ENCODE measurements at places on chromosomes 11 and 22.

- no peak overlapping the region for H3K4me3 ChIP-seq
- no peaks in the 10 kb centered on the region for H3K4me1 ChIP-seq
- H3K27me3 ChIP-seq: peaks cover 8% of the 10 kb centered on the region
- H3K36me3 ChIP-seq: no peaks in the 10 kb centered on the region
- H3K27ac ChIP-seq: no peak overlapping the region
Measured at GRCh38 chr11:11980841-11981308, 27.6 kb downstream of the DKK3 start.

- peak within 1 kb of the TSS; percentile 55 for H3K4me3 ChIP-seq
- H3K4me1 ChIP-seq: peaks cover 7% of the 10 kb centered on the region
- DNase-seq: no peak
- peaks cover 5% of the 10 kb centered on the region for H3K36me3 ChIP-seq
Measured at GRCh38 chr11:22666325-22666687, at the start of gene GAS2. GAS2 (plus strand) TSS chr11:22666611; CDS start chr11:22674870, 8,259 bp downstream.

- DNase-seq: no peak
- H3K27me3 ChIP-seq: no peaks in the 10 kb centered on the region
- no peaks in the 10 kb centered on the region for H3K36me3 ChIP-seq
- H3K27ac ChIP-seq: no peak overlapping the region
- peaks cover 2% of the 10 kb centered on the region for H3K4me1 ChIP-seq
Measured at GRCh38 chr11:14422052-14422813, 63.2 kb upstream of the RRAS2 start.

- H3K27ac ChIP-seq: no peak overlapping the region
- no peak for DNase-seq
- no peaks in the 10 kb centered on the region for H3K36me3 ChIP-seq
- H3K4me1 ChIP-seq: no peaks in the 10 kb centered on the region
Measured at GRCh38 chr11:25910086-25910485, 421.8 kb upstream of the ANO3 start.

DNA sequence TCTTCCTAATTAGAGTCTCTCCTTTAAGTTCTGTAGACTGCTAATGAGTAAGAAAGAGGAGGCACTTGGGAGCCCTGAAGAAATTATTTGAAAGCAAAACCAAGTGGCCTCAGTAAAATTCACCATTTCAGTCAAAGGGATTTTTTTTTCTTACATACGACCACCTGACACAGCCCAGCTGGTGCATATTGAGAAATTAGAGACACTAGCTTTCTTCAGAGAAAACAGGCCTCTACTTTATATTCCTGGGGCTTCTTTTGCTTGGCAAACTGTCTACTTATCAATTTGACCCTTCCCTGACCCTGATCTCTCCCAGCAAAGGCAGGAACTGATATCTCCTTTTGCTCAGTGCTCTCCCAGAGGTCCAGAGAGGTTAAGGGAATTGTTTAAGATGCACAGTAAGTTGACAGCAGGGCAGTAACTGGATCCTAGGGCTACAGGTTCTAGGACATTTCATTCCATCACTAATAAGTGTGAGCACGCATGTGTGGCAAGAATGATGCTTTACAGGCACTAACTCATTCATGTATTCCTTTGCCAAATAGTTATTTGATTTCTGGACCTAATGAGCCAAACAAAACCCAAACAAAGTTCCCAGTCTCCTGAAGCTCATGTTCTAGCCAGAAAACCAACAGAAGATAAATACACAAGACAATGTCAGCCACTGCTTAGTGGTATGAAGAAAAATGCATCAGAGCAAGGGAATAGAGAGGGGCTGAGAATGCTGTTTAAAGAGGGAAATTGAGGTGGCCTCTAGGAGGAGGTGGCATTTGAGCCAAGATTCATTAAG is 467.6 kb downstream of the SOX6 start:
- peaks cover 1% of the 10 kb centered on the region for H3K27me3 ChIP-seq
- no peak overlapping the region for H3K27ac ChIP-seq
- no peak for DNase-seq
- H3K36me3 ChIP-seq: no peaks in the 10 kb centered on the region
- no peak overlapping the region for H3K4me3 ChIP-seq
- H3K4me1 ChIP-seq: peaks cover 13% of the 10 kb centered on the region

DNA sequence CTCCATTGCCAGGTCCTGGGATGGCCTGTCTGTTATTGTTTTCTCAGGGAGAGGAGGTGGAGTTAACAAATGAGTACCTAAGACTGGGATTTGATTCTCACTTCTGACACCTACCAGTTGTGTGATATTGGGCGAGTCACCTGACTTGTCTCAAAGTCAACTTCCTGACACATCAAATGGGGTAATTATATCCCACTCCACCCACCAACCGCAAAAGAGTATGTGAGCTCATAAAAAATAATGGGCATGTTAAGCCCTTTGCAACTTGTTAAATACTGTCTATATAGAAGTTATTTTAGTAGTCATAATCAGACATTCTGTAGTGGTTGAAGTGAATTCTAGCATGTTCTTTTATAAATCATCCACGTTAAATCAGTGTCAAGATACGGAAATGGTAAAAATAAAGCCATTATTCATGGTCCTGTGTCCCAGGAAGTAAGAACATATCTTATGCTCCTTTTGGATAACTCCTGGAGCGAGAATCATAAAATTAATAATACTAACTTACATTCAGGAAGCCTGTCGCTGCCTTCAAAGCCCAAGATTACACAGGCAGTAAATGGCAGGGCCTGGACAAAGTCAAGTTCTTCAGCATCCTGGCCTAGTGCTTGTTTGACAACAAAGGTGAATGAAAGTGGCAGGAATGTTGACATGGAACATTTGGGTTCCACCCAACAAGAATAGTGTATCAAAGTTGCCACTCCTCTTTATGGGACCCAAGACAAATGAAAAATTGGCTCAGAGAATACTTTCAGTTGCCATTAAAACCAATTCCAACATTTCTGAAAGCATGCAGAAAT is 54.3 kb downstream of the SYTL2 start:
- H3K36me3 ChIP-seq: peaks cover 22% of the 10 kb centered on the region
- H3K4me1 ChIP-seq: peaks cover 94% of the 10 kb centered on the region
- H3K27ac ChIP-seq: peak overlapping the region; percentile 100
- peak; percentile 84 for DNase-seq
- peaks cover 24% of the 10 kb centered on the region for H3K27me3 ChIP-seq
